Astrocyte of the spinal cord (primary cell): ENCODE measurements at places on chromosomes 4 and X.

GRCh38 chr4:107780665-107781064, 44.1 kb upstream of the SGMS2 start:
- DNase-seq, result peak; percentile 15

DNA sequence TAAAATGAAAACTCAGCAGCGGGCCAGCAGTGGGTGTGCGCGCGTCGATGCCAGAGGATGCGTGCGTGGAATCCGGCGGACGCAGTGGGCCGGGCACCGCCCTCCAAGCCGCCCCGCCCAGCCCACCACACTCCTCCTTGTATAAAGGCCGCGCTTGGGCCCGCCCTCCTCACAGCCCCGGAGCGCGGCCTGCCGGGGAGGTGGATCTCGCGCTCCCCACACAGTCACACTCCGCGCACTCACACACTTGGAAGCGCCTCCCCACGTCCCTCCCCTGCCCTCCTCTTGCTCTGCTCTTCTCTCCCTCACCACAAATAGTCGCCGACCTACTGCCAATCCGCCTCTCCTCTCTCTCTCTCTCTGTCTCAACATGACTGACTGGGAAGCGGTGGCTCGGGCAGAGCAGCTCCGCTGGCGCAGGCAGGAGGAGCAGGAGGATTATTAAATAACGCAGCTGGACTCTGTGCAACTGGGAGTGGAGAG, at the start of gene CCSER1:
Gene CCSER1, plus strand, starts transcription at position 172 of the 483 bp plus-strand sequence.
- peak; percentile 73 for DNase-seq

DNA sequence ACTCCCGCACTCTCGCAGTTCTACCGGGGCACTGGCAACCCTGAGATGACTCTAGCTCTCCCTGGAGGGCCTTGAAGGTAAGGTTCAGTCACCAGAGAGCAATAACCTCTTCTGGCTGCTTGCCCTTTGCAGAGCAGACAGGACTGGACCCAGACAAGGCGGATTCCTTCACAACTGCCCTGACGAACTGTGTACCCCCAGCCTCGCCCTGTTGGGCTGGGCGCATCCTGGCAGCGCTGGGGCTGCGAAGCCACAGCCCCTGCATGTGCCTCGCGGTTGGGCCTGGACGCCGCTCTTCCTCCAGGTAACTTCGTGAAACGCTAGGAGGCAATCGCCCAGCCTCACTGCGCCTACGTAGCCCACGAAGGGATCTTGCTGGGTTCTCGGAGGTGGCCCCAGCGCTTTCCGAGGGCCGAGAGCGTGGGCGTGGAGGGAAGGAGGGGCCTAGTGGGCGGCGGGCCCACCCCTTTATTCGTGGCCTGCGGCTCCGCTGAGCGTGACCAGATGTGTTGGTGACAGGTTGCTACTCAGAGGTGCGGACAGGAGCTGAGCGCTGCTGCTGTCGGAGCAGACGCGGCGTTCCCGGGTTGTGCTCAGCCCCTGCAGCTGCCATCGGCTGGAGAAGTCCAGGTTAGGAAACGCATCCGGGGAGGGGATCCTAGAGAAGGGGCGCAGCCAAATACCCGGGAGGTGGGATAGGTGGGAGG, 1.9 kb upstream of the MAMLD1 start:
- DNase-seq, result no peak

DNA sequence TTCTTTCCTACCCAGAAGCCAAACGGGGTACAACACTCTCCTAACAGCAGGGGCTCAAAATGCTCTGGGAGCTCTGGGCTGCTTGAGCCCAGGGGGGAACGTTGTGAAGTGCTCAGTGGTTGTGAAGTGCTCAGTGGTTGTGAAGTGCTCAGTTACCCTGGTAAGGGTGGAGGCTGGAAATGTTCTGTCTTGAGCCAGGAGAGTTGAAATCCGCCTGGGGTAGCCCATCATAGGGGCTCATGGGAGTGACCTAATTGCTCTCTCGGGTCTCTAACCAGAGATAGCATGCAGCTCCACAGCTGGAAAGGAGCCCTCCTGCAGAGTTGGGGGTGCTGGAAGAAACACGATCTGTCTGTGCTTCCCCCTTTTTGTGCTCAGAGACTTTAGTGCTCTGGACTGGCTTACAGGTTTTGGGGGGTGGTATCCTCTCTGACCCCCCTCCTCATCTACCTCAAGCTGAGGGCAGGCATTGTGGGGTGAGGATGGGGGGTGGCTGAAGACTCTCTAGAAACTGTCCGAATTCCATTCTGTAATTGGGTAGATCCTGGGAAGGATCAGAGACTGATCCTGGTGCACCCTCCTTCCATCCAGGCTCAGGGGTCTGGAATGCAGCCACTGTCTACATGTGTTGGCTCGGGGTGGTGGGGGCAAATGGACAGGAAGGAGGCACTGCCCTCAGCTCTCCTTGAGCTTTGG, 2.7 kb downstream of the EFNB1 start:
- no peak for DNase-seq

- DNase-seq, result peak; percentile 68
These were observed at the start of gene SLC35A2 for GRCh38 chrX:48911412-48912182. Gene SLC35A2 (minus strand): TSS chrX:48911646. CDS start chrX:48911636, 10 bp downstream.

- peak; percentile 22 for DNase-seq
These were observed 82.0 kb downstream of the USP46 start for GRCh38 chr4:52576961-52577623.

DNA sequence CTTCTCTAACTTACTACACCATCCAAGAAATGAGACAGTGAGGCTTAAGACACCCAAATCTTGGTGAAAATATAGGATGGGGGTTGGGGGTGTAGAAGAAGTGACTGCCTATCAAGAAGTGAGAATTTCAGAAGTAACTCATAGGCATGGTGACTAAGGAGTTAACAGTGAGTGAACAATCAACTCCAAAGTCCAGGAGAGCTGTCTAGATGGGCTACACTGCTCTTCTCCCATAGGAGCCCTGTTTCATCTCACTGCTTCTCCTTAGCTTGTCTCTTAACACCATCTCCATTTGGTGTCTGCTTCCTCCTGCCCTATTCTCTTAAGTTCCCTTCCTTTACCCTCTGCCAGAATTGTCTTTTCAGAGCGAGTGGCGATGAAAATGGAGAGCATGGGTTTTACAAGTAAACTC, 22.7 kb downstream of the FABP2 start:
- DNase-seq, result peak; percentile 28

GRCh38 chr4:121773883-121774282, 8.9 kb upstream of the SMIM43 start:
- DNase-seq, result no peak

DNA sequence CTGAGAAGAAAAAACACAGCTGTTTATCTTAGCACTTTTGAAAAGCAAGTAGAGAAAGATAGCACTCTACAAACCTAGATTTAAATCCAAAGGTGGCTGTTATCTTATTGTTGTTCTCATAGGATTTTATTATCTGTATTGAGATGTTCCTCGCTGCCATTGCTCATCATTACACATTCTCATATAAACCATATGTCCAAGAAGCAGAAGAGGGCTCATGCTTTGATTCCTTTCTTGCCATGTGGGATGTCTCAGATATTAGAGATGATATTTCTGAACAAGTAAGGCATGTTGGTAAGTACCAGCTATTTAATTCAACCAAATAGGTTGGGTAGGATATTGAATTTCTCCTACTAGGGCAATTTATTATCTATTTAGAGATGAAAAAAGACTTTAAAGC, 16.4 kb downstream of the TMEM184C start:
- no peak for DNase-seq

GRCh38 chrX:133804072-133804471, 181.3 kb downstream of the GPC3 start:
- no peak for DNase-seq

- DNase-seq, result peak; percentile 26
These were observed 239.4 kb upstream of the CTSO start for GRCh38 chr4:156193106-156193505.

- DNase-seq, result no peak
These were observed 6.1 kb downstream of the FAT1 start for GRCh38 chr4:186717556-186717955.

- no peak for DNase-seq
These were observed 183.2 kb downstream of the RAP1GDS1 start for GRCh38 chr4:98444371-98444770.

- no peak for DNase-seq
These were observed 448.6 kb downstream of the PCDH18 start for GRCh38 chr4:137083571-137084135.

DNA sequence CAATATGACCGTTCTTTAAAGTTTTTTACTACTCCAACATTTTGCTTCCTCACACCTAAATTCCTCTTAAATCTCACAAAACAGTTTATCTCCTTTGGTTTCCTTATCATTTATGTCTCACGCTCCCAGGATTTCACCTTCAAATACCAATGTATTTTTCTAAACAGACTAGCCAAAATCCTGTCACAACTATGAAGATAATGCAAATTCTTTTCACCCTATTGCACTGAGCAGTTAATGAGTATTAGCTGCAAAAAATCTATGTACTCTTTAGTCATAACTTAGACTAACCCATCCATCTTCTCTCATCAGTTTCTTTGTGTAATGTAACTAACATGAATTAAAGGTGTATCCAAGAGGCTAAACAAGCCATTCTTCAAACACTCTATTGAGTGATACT, 151.3 kb downstream of the COMMD8 start:
- DNase-seq, result no peak

DNA sequence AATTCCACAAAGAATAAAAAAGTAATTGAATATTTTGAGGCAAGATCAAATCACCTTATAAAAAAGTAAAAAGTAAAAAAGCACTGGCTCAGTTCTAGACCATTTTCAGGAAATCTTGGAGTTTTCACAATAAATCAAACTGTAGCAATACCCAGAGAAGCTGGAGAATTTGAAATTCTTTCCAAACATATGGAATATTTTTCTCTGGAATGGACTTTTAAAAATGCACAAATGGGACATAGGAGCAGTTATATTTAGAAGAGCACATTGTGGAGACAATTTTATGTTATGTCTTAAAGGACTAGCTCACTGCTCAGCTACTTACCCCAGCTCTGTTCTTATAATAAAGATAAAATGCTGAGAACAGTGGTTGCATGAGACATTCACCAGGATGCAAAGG, 211.9 kb upstream of the KIT start:
- no peak for DNase-seq

DNA sequence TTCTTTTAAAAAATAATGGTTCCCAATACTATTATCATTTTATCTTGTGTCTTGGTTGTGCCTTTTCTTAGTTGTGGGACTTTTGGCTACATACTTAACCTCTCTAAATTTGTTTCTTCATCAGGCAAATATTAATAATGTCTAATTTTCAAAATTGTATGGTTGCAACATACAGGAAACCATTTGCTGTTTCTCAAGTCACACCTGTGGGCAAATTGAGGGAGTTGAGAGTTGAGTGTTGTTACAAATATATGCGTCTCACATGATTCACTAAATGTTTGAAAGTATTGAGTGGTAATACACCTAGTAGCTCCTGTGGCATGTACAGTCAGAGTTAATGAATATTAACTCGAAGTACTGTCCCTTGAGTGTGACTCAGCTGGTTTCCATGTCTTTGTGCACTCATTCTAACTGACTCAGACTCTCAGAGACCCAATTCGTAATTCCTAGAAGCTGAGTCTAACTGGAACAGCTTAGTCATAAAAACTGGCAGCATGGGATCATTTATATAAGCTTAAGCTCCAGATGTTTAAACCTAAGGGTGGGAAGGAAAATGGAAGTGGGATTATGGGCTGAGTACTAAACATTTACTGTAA, 802.4 kb downstream of the TRIML1 start:
- peak; percentile 98 for DNase-seq

DNA sequence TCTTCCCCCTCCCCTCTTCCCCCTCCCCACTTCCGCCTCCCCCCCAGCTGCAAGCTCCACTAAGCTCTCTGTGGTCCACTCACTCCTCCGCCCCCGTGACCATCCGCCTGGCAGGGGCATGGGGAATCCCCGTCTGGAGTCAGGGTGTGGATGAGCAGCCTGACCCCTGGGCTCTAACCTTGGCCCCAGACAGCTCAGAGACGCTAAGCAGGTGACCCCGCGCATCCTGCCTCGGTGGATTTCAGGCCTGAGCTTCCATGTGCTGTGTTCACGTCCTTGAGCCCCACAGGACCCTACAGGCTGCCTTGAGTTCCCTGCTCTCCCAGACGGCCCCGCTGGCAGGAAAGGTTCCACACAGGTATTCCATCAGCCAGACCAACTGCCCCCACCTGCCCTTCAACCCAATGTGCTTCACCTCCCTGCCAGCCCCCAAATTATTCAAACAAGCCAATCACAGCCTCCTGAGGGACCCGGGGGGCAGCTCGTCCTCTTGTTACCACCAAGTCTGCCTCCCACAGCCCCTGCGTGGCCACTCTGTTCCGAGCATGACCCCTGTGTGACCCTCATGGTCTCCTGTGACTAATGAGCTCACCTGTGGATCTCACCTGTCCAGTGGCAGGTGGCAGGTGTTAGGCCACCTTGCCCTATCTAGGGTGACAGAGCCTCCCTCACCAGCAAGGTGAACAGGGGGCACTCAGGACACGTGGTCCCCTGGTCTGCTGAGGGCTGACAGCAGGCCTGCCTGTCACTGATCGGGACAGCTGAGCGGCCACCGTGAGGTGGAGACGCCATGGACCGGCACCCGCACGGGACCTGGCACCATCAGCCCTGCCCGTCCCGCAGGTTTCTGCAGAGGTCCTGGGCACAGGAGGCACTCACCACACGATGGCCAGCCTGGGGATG, 73.2 kb upstream of the MXD4 start:
- DNase-seq, result no peak

- no peak for DNase-seq
These were observed 50.3 kb downstream of the PHKA2 start for GRCh38 chrX:18933617-18934016.

GRCh38 chr4:53832549-53832948, 231.9 kb downstream of the CHIC2 start:
- DNase-seq, result no peak

- DNase-seq, result peak; percentile 5
These were observed 103.6 kb downstream of the ENOX2 start for GRCh38 chrX:130799393-130799792.

GRCh38 chr4:174631901-174632758, 109.8 kb upstream of the HPGD start:
- DNase-seq, result peak; percentile 58

GRCh38 chr4:8710416-8710815, 117.9 kb downstream of the CPZ start:
- DNase-seq, result no peak

DNA sequence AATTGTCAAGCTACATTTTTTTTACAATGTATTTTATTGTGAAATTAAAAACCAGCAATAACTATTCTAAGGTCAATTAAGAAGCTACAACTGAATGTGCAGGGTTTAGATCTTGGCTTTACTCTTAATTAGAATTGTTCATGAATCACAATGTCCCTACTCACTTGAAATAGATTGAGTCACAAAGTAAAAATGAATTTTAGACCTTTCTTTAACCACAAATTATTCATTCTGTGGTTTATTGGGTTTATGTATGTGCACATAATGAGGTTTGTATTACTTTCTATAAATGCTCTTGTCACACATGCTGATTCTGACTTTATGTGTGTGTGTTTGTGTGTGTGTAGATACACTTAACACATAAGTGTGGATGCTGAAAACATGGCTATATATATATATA, 647.0 kb upstream of the AADAT start:
- DNase-seq, result peak; percentile 7

- DNase-seq, result no peak
These were observed 128.7 kb downstream of the OPHN1 start for GRCh38 chrX:68304602-68305001.
